ENCODE measurements at places on chromosomes 1 and 21.
A peak's percentile ranks its signal among the peaks of the same experiment; 100 is the strongest.

GRCh38 chr21:44529011-44529421 is 11.0 kb downstream of the KRTAP10-1 start:
- DNase-seq: no peak

GRCh38 chr1:81950591-81951244 is 150.0 kb downstream of the ADGRL2 start:
- DNase-seq: no peak

DNA sequence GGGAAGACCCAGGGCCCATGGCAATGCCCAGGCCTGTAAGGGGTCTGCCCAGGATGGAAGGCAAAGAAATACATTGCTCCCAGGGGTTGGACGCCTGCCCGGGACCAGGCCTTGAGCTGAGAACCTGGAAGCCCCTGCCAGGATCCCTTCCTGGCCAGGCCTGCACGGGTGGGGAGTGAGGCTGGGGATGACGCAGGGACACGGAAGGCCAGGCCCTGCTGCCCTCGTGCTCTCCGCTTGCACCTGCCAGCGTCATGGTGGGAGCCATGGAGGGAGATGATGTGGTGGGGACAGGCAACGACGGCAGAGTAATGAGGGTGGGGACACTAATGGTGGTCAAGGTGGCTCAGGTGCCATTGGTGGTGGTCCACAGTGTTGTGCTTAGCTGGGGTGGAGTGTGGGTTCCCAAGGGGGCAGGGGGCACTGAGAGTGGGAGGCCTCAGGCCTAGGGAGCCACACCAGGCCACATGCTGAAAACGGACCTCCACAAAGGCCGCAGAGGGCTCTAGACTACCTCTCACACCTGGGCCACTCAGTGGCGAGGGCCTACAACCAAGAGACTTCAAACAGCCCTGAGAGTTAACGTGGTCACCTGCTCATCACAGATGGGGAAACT is 4.3 kb downstream of the HES3 start:
- DNase-seq: no peak

GRCh38 chr1:203290261-203291089 is 14.8 kb upstream of the BTG2 start:
- DNase-seq: peak; percentile 93

- peak; percentile 31 for DNase-seq
These were observed 126.9 kb upstream of the ERRFI1 start for GRCh38 chr1:8152731-8153702.

- DNase-seq: no peak
These were observed at the start of gene CD101 for GRCh38 chr1:117001254-117001927. CD101 (plus strand) TSS chr1:117001760; CDS start chr1:117001818, 58 bp downstream.

DNA sequence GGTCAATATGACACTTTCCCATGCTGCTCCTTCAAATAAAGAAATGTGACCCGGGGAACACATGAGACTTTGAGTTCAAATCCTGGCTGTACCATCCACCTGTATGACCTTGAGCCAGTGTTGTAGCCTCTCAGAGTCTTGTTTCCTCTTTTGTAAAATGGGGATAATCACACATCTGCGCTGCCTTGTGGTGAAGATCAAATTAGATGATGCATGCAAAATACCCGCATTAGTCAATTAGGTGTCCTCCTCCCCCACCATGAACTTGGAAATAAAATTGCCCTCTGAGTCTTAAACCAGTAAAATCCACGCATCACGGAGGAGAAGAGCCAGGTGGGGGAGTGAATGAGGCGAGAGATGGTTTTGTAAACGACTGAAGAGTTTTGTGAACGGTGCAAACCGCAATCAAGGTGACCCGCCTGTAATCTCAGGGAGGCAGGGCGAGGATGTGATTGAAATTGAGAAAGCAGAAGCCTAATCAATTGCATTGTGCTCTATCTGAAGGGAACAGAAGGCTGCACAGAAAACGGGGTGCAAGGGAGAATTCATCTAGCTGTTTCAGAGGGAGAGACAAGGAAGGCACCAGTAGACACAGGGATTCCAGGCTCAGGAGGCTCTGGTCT is 5.8 kb upstream of the AHDC1 start:
- no peak for DNase-seq

DNA sequence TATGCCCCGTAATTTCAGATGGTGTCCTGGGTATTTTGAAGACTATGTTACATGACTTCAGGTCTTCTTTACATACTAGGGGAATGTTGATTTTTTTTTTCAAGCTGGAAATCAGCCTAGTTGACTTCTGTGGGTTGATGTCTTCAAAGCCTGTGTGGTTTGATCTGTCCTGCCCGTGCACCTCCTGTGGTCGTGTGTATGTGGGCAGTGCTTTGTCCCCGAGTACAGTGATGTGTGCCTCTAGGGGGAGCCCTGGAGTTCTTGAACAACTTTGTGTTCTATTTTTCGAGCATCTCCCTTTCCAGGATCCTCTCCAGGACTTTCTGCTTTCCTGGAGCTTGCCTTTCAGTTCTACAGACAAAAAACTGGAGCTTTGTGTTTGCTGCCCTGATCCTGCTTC is 28.9 kb downstream of the OBSCN start:
- DNase-seq: no peak

GRCh38 chr1:52601519-52601918 is 652 bp upstream of the GPX7 start:
- DNase-seq: no peak

DNA sequence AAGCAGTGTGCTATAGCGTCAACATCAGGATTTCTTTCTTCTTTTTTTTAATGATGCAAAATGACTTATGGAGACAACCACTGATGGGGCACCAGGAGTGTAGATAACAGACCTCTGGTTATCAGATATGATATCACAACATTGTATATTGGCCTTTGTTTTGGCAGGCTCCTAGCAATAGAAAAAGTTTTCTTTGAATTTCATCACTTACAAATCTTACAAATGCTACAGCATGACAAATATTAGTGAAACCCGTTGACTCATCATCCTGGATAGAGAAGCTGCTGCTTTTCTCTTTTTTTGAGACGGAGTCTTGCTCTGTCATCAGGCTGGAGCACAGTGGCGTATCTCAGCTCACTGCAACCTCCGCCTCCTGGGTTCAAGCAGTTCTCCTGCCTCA is 92.9 kb downstream of the LTN1 start:
- no peak for DNase-seq

DNA sequence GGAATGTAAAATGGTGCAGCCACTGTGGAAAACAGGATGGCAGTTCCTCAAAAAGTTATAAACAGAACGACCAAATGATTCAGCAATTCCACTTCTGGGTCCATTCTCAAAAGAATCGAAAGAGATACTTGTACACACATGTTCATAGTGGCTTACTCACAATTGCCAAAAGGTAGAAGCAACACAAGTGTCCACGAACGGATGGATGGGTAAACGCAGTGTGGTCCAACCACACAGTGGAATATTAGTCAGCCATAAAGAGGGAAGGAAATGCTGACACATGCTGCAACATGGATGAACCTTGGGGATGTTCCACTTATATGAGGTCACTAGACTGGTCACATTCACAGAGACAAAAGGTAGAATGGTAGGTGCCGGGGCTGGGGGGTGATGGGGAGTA is 5.3 kb downstream of the KRTAP10-1 start:
- DNase-seq: no peak

GRCh38 chr1:82455342-82455741 is 654.6 kb downstream of the ADGRL2 start:
- DNase-seq: no peak

DNA sequence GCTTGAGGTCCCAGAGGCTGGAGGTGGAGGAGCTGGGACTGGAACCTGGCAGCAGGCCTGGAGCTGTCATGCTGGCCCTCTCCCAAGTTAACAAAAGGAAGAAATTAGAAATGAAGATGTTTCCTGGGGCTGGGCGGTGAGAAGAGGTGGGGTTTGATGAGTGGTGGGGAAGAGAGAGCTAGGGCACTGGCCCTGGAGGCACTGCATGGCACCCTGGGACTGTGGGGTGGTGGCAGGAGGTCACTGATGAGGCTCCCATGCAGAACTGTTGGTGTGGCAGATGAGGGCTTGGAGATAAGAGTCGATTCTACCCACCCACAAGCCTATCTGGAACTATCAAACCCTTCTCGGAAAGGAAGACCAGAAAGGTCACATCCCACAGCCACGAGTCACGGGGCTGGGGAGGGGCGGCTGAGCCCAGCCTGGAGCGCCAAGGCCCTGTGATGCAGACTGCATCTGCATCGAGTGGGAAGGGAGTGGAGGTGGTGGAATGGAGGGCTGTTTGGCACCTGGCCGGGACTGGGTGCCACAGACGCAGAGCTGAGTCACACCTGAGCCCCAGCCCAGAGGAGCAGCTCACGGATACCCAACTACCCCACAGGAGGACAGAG is 29.4 kb downstream of the MRPL37 start:
- no peak for DNase-seq

DNA sequence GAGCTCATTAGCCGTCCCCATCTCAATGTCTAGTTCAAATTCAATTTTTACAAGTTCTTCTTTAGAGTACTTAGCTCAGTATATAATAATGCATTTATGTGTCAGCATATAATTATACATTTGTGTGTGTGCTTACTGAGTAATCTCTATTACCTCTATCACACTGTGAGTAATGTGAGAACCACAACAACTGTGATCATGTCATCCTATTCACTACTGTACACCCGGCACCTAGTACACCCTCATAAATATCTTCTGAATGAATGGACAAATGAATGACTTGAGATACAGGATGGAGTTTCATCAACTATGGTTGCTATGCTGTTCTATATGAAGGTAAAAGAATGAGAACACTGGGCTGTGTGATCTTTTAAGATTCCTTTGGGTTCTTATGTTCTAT is 124.0 kb downstream of the GPATCH2 start:
- no peak for DNase-seq

DNA sequence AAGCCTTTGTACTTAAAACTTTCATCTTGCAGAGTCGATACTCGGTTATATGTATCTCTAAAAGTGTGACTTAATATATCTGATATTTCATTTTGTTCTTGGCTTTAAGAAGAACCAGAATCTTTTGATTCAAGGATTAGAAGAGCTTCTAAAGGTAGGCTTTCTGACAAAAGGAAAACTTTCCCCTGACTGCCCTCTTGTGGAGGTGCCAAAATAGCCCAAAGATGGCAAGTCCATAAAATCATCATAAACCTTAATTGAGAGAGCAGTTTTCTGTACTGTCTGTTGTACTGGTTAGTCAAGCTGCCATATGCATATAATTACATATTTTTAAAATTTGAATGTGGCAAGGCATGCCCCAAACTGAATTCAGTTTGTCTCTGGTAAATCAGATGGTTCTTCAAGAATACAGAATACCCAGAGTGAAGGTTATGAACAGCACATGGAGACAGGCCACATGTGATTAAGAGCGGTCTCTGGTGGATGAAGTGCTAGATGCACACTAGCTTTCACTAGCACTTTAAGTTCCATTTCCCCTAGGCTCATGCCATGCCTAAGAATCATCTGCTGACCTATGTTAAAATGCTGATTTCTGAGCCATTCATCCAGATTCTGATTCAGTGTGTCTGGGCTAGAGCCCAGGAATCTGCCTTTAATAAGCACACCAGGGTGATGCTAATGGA is 27.7 kb upstream of the ELAVL4 start:
- no peak for DNase-seq

DNA sequence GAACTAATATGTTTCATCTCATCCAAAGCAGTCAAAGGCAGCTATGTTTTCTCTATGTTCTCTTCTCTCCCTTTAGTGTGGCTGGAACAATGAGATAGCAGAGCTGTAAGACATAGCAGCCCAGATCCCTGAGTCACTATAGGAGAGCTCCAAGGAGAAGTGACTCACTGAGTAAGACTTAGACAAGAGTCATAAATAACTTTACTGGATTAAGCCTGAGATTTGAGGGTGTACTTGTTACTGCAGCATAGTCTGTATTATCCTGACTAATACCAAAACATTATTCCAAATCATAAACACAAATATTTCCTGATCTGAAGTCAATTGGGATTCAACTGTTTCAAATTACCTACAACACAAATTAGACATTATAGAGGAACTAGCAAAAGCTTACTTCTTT is 3.9 kb downstream of the KRTAP19-8 start:
- DNase-seq: no peak

GRCh38 chr1:62384276-62385005 is 52.4 kb upstream of the USP1 start:
- no peak for DNase-seq

Measured in T-helper 2 cell (primary cell).